ENCODE measurements at places on chromosomes 1 and 21.

DNA sequence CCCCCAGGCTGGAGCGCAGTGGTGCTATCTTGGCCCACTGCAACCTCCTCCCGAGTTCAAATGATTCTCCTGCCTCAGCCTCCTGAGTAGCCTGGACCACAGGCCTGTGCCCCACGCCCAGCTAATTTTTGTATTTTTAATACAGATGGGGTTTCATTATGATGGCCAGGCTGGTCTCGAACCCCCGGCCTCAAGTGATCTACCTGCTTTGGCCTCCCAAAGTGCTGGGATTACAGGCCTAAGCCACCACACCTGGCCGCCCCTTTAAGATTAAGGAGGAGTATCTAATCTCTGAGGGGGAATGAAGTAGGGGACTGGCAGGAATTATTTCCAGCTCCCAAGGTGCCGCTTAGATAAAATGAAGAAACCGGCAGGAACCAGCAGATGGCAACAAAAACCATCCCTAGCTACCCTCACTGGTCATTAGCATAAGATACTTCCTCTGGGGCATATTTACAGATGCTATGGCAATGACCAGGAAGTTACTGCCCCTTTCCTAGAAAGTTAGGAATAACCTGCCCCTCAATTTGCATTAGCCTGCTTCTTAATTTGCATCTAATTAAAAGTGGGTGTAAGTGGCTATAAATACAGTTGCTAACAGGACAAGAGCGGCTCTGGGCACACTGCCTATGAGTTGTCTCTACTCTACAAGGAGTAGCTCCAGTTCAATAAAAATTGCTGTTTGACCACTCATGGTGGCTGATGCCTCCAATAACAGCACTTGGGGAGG, 7.1 kb upstream of the NSUN4 start:
- DNase-seq, result no peak

GRCh38 chr1:33045246-33045645, 8.6 kb upstream of the AK2 start:
- DNase-seq, result no peak

DNA sequence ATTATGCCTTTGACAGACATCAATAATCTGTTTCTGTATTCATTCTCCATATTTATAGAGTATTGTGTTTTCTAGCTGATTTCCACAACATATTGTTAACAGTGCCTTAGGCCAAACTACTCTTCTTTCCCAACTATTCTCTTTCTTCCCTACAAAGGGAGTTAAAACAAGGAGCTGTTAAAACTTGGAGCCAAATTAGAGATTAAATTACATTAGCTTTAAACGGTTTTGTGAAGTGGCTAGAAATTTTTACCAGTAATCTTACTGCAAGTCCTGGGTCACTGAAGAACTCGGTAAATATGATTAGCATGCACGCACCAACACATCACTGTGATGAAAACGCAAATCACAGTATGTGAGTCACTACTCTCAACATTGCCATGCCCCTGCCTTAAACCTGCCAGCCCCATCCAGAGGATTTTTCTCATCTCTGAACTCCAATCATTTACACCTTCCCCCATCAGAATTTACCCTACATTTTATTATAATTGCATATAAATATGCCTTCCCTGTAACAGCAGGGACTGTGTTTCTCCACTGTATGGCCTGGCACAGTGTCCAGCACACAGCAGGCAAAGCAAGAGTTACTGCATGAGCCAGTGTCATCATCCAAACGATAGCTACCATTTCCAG, 1.5 kb upstream of the PRDX6 start:
- DNase-seq, result no peak

DNA sequence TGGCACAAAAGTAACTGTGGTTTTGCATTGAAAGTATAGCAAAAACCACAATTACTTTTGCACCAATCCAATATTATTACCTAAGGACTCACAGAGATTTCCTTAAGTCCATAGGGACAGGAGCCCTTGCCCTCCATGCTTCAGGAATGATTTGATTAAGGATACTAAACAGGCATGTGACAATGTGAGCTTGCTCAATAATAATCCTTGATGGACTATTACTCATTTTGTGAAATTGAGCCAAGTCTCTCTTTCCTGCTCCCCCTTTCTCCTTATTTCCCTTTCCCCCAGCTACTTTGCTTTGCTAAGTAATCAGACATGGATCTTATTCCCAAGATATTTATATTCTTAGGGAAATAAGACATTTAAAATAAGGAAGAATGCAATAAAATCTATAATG, 21.6 kb upstream of the RGL1 start:
- DNase-seq, result no peak

- no peak for DNase-seq
Observed at GRCh38 chr1:60878323-60878722, 204.0 kb upstream of the NFIA start.

DNA sequence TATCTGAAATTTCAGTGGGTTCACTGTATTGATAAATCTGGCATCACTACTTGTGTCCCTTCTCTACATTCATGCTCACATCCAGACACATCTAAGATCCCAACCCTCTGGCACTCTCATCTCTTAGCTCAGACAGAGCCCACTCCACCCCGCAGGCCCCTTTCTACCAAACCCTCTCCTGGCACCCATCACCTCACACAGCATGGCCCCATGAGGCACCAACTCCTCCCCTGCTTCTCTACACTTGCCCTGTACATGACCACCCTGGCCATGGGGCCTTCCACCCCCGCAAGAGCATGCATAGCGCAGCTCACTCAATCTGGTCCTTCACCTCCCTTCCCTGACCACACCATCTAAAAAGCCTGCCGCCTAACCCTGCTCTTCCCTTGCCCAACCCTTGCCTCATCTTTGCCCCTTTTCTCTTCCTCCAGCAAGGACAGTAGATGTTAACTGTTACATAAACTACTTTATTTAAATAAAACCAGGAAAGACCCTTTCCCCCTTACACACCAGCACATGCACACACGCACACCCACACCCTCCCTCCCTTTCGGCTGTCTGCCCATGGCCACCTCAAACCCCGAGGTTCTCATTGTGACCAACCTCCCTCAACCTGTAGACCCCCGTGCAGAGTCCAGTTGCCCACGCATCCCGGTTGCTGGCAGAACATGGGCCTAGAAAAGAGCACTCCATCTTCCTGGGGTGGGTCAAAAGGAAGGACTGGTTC, 15.6 kb downstream of the SH3BP5L start:
- DNase-seq, result no peak

GRCh38 chr1:32221581-32221979, 573 bp downstream of the TMEM234 start:
- DNase-seq, result no peak
